ENCODE measurements at places on chromosomes 6 and 20.

DNA sequence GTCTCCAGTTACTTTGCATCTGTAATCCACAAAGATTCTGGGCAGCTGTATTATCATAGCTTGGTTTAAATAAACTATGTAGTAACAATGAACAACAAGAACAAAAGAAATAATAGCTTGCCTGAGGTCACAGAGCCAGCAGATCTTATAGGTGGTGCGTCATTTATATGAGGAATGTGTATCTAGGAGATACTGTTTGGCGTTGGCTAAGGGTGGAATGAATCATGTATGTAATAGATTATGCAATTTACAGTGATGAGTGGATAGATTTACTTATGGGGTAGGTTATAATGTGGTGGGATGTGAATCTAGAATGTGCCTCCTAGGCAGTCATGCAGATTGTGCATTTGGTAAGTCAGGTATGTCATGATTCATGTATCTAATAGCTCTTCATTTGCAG is 42.8 kb downstream of the HNF4A start:
- DNase-seq, result peak; percentile 52

DNA sequence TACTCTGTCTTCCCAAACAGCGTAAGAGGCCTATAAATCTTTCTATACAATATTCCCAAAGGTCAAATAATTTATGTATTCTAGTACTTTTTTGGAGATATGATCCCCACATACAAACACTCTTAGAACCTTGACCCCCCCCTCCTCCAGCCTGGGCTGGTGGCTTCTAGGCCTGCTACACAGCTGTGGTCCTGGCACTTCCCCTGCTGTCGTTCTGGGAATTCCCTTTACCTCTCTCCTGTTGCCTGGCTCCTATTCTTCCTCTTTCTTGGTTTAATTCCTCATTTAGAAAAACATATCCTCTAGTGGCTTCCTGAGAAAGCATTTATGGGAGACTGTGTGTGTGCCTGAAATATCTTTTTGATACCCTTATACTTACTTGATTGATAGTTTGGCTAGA is 4.1 kb upstream of the TXLNB start:
- DNase-seq, result no peak

DNA sequence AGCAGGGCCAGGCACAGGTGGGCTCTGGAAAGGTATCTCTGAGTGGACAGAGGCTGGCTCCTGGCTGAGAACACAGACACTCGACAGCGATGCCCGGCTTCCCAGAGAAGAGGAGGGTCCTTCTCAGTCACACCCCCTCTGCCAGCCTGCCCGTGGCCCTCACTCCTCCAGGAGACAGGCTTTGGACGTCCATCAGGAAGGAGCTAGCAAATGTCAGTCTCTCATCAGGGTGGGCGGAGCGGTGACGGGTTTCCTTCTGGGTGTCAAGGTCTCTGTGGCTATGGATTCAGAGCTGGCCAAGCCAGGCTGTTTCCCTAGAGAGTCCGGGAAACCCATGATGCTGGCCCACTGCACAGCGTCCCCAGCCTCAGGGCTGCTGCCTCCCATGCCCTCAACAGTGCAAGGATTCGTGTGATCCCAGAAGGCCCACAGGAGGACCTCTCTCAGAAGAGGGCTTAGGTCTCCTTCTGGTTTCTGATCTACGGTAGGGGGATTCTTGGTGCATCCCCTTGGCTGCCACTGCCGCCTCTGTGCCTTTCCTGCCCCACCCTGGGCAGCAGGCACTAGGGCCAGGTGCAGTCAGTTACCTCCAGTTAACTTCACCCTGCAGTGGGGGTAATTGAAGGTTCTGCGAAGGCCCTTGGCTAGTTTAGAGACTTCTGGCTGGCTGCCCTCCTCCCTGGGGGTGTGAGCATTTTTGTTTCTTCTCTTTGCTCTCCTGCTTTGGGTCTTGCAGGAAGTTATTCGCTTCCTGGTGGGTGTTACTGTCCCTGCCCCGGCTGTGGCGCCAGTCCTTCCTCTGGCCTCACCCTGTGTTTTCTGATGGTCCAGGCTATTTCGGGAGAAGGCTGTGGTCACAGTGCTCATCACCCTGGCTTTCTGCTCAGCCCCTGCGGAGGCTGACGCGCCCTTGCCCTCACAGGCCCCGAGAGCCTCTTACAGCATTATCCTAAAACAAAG is 80.2 kb downstream of the CDH4 start:
- DNase-seq, result no peak

- DNase-seq, result no peak
Measured at GRCh38 chr20:20139403-20139802, 87.1 kb downstream of the CFAP61 start.

DNA sequence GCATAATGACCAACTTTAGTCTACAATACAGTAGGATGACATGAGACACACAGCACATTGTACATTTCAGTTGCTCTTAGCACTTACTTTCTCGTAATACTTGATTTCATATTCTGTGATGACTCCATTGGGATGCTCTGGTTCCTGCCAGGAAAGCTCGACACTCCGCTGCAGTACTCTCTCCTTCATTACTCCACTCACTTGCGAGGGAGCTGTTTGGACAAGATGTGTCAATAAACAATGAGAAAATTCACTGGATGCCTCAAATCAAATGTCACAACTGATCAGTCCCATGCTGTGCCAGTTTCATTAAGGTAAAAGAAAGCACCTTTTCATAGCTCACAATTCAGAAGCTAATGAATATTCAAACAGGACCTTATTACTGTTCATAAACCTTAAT is 147.1 kb downstream of the EPHA7 start:
- DNase-seq, result no peak

GRCh38 chr6:29489286-29489685 is 1.5 kb upstream of the MAS1L start:
- DNase-seq, result no peak

- DNase-seq, result no peak
Measured at GRCh38 chr6:151417477-151417876, 26.1 kb upstream of the ZBTB2 start.

DNA sequence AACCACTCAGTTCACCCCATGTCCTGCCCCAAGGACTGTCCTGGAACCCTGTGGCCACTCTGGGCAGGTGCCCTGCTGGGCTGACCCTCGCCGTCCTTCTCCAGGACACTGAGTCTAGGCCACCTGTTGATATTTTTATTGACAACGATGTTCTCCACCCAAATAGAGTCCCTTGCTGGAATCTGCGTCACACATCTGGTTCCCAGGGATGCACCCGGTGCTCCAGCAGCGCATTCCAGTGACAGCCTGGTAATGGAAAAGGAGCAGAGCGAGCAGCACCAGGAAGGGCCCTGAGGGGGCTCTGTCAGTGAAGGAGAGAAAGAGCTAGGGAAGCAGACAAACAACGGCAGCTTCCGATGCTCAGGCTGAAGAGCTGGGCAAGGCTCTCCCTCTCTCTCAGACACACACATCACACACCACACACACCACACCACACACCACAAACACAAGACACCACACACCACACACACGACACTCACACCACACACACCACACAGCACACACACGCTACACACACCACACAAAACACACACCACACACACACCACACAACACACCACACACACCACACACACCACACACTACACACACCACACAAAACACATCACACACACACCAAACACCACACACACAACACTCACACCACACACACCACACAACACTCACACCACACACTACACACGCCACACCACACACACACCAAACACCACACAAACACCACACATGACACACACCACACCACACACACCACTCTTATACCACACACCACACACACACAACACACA is 117.9 kb upstream of the THBS2 start:
- DNase-seq, result peak; percentile 49

DNA sequence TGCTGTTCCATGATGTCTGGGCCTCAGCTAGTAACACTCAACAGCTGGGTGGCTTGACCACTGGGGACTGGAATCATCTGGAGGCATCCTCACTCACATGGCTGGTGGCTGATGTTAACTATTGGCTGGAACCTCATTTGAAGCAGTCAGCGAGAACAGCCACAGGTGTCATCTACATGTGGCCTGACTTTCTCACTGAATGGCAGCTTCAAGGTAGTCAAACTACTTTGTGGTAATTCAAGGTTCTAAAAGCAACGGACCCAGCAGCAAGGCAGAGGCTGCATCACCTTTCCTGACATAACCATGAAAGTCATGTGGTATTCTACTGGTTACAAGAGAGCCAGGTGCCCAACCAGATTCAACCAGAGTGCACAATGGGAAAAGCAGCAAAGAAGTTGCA is 115.9 kb upstream of the DST start:
- no peak for DNase-seq

GRCh38 chr6:6694368-6694780 is 105.9 kb downstream of the LY86 start:
- no peak for DNase-seq

DNA sequence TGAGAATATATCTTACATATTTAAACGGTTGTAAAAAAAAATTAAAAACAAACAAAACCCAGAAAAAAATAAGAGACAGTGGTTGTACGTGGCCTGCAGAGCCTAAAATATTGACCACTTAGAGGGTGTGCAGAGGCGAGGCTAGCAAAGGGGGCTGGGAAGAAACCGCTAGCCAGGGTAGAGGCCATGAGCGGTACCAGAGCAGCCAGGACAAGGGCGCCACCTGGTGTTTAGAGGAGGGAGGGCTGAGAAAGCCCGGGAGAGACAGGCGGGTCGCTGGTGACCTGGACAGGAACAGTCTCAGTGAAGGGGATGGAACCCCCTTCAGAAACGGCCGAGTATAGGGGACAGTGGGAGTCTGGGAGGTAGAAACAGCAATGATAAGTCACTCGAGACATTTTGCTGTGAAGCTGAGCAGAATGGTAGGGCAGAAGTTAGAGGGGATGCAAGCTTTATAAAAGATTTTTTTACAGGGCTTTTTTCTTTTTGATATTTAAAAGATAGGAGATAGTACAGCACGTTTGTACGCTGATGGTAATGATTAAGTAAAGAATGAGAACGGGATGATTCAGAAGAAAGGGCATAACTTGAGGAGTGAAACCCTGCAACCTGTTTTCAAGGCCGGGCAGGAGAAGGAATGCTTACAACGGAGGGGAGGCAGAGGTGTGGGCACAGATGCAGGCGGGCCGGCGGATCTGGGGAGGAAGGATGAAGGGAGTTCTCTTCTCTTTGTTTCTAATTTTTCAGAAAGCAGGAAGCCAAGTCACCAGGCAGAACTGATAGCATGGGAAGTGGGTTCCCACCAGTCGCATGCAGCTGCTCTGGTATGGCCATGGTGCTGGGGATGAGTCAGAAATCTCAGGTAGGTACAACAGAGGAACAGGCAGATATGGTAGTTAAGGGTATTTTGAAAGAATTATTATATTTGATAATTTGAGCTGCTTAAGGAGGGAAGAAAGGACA is 76.2 kb downstream of the FAM229B start:
- DNase-seq, result peak; percentile 47

DNA sequence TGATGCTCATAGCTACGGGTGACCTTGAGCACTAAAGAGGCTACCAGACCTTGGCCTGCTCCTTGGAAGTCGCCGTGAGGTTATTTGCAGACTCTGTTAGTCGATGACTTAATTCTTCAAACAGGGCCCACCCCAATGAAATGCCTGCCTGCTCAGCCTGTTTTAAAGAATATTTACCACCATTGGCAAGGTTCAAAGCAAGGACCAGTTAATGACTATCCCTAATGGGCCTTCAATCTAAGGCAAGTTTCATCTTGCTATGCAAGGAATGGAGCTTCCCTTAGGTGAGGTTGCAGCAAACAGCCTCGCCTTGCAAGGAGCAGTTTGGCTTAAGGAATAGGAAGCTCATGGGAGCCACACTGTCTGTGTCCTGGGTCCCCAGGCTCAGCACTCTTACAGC is 22.9 kb upstream of the SPO11 start:
- no peak for DNase-seq

DNA sequence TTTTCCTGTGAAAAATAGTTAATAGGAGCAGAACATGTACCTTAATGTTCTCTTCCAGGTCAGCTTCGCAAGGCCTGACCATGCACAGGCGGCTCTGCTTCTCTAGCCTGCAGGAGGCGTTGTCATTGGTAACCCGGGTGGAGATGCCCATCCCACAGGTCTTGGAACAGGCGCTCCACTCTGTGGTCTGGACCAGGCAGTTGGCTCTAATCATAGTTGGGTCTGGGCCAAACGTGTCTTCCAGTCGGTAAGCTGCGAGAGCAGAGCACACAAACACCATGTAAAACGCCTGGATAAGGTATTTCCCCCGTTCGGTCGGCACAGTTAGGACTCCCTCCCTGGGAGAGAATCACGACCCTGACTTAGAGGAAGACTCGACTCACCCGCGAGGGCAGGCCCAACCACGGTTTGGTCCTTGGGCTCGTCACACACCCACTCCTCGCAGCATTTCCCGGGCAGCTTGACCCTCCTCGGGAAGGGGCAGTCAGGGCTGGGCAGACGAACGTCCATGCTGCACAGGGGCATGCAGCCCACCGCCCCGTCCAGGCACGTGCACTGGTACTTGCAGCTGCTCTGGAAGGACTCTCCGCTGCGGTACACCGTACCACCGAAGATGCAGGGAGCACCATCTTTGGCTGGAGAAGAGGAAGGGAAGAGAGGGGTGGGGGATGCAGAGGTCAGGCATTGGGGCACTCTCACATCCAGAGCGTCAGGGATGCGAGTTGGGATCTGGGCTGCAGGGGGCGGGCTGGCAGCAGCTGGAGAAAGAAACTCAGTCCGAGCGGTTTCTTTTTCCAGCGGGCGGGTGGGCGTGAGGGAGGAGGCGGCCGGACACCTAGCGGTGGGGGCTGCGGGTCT is 1.0 kb downstream of the CCN2 start:
- no peak for DNase-seq

DNA sequence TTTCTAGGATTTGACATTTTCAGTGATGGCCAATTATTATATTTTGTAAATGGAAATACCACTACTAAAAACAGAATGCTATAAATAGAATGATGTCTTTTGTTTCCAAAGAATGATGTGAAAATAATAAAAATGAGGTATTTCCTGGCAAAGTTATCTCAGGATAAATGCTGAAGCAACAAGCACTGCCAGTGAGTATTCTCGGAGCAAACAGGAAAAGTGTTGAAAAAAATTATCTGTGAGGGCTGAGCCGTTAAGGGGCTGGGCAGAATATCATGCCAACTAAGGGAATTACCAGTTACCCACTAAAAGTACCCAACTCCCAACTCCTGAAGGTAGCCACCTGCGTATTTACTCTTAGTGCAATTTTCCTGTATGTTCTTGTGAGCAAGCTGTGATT is 23.6 kb upstream of the SCAF8 start:
- DNase-seq, result no peak

DNA sequence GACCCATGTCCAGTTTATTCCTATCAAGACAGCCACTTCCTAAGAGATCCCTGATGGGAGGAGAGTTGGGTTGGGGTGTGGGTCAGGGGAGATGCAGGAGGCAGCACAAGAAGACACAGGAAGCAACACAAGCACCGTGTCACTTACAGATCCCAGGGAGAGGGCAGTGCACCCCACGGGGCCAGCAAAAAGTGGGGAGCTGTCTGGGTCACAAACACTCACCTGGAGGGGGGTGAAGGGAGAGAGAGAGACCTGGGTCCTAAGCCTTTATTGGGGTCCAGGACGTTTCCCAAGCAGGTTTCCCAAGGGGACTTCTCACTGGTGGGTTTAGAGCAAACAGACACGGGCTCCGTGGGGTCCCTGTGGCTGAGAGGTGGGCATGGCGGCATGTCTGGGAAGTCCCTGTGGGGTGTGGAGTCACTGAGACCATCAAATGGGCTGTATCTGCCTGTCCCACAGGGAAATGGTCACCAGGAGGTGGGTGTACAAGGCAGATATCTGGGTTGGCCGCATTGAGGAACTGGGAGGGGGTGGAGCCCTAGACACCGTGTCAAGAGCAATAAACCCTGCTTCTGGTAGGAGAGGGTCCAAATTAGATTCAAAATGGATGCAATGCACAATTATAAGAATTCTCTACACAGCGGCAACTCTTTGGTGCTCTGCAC is 1.6 kb upstream of the CD93 start:
- DNase-seq, result no peak

Data from SJSA1 (cell line).